Stimulated activated CD8-positive, alpha-beta memory T cell treated with anti-CD3 and anti-CD28 coated beads, Interleukin-15, amount 100 ng/mL, for 48 hours (primary cell): ENCODE measurements at places on chromosomes 6 and 20.

DNA sequence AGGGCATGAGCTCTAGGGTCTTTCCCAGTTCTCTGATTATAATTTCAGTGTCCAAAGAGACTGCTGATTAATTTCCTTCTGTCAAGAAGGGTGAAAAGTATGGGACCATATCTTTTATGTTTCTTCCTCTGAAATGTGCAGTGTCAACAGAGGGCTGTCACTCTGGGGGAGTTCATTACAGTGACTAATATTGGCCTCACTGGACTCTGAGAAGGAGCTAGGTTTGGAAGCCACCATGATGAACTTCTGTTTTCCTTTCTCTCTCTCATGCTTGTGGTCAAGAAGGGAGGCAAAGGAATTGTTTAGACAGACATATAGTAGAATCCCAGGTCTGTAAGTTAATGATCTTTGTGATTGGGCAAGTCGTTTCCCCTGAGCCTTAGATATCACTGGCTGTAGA is 41.8 kb upstream of the BMP6 start:
- DNase-seq: no peak

DNA sequence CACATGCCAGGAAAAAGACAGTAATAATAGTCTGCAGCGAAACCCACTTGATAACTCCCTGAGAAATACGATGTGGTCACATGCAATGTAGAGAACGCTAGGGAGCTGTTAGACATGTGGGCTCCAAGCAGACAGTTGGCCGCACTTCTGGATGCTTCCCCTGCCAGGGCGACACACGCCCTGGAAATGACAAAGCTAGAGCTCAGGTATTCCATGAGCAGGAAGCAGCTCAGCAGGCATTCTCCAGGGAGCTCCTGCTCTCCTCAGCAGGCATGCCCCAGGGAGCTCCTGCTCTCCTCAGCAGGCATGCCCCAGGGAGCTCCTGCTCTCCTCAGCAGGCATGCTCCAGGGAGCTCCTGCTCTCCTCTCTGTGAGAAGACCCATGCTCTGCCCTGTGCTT is 52.4 kb upstream of the NXT1 start:
- no peak for DNase-seq

DNA sequence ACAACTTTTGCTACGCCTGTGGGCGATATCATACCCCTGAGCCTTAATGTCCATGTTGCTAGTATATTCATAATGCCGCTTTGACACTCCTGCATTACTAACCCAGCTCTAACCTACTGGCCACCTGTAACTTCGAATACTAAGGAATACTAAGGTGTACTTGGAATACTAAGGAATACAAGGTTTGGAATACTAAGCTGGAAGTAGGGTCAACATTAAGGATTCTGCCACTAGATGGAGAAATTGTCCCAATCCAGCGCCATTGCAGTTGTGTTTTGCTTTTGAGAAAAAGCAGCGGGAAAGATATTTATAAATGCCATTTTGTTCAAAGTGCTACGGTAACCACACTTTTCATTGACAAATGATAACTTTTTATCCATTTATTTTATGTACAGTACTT is 10.7 kb downstream of the TBXT start:
- no peak for DNase-seq

DNA sequence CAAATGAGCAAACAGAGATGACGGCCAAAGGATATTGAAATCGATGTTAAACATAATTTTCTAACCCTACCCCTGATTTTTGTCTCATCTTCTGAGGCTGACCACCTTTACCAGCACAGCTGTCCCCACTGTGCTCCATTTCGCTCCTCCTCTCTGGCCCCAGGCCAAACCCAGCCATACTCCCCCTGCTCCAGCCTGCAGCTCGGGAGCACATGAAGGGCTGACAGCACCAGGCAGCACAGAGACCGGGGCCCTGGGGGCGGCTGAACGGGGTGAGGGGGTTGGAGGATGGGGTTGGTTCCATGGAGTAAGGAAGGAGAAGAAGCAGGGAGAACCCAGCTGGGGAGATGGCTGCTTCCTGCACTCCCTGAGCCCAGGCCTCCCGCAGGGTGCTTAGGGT is 3.2 kb upstream of the NCR2 start:
- DNase-seq: no peak

- no peak for DNase-seq
Measured at GRCh38 chr6:143555071-143555492, 43.6 kb upstream of the FUCA2 start.

GRCh38 chr20:35901678-35902544 is 52.4 kb downstream of the SCAND1 start:
- DNase-seq: no peak

DNA sequence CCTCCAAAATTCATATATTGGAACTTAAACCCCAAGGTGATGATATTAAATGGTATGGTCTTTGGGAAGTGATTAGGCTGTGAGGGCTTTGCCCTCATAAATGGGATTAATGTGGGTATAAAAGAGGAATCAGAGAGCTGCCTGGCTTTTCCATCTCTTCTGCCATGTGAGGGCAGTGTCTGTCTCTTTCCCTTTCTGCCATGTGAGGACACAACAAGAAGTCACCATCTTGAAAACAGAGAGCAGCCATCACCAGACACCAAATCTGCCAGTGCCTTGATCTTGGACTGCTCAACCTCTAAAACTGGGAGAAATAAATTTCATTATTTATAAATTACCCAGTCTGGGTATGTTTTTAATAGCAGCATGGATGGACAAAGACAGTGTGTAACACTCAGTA is 263.0 kb downstream of the PAX1 start:
- no peak for DNase-seq

DNA sequence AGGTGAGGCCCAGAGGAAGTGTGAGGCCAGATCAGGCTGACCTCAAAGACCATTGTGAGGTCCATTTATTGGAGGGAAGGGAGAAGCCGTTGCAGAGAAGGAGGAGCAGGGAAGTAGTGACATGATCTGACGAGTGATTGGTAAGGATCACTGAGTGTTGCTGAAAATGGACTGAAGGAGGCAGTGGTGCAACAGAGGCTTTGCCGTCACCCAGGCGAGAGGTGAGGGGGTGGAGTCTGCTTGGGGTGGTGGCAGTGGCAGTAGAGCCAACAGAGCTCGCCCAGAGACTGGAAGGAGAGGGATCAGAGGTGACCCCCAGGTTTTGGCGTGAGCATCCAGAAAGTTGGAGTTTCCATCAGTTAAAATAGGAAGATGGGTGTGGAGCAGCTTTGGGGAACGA is 67.9 kb upstream of the CLDN20 start:
- no peak for DNase-seq

- DNase-seq: no peak
Measured at GRCh38 chr6:161400671-161401070, 126.8 kb upstream of the AGPAT4 start.

DNA sequence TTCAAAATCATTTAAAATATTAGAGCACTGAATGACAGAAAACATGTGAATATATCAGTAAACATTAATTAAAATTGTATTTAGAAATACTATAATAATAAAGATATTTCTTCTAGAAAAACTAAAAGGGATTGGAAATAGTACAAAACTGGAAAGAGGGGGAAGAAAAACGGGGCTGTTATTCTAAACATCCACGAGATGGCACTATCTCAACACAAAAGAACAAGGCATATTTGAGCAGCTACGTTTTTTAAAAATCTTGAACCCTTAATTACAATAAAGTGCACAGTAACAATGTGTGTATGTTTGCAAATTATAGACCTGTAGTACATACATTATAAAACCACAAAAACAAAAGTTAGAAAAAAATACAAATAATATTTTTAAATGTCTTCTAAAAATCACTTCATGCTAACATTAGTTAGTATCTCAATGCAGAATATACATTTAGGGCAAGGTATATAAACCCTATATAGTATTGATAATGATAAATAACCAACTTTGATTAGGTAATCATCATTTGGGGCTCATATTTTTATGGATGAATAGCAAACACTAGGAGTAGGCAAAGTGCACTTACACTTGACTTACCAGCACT is 42.5 kb upstream of the PNISR start:
- no peak for DNase-seq

DNA sequence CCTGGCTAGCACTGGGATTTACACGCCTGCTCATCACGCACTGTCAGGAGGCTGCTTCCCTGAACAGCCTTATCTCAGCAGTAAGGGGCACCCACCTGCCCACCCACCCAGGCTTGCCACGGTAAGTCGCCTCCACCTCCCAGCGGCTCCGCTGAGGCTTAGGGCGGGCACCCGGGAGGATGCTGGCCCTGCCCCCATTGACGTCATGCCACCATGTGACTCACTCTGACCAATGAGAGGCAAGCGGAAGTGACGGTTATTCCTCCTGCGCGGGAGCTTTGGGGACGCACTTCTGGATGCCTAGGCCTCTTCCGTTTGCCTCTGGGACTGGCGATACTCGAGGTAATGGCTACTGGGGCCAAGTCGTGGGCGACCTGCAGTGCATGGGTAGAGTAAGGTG is 256.8 kb downstream of the QKI start:
- DNase-seq: no peak

DNA sequence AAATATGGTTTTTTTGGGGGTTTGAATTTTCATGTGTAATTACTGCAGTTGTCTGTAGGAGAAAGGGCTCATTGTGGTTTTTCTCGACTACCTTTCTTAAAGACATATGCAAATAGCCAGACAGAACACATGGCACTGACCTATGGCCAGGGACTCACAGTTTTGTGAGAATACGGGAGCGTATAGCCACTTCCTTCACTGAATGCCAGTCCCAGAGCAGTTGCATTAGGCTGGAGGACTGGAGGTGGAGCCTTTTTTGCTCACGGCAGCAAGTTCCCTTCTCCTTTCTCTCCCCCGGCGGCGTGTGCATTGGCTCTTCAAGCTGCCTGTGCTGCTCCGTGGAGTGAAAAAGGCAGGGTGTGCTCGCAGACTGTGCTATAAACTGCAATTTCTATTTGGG is 114.9 kb downstream of the AKAP7 start:
- no peak for DNase-seq

- DNase-seq: no peak
Measured at GRCh38 chr6:33417128-33417902, 592 bp downstream of the CUTA start.

- DNase-seq: no peak
Measured at GRCh38 chr6:163351013-163351412, 63.5 kb upstream of the QKI start.
